ENCODE measurements at places on chromosomes 1 and 21.

- DNase-seq, result no peak
Observed at GRCh38 chr1:110218739-110219138, 8.6 kb downstream of the KCNC4 start.

- DNase-seq, result no peak
Observed at GRCh38 chr1:7334475-7335035, 436.5 kb upstream of the VAMP3 start.

DNA sequence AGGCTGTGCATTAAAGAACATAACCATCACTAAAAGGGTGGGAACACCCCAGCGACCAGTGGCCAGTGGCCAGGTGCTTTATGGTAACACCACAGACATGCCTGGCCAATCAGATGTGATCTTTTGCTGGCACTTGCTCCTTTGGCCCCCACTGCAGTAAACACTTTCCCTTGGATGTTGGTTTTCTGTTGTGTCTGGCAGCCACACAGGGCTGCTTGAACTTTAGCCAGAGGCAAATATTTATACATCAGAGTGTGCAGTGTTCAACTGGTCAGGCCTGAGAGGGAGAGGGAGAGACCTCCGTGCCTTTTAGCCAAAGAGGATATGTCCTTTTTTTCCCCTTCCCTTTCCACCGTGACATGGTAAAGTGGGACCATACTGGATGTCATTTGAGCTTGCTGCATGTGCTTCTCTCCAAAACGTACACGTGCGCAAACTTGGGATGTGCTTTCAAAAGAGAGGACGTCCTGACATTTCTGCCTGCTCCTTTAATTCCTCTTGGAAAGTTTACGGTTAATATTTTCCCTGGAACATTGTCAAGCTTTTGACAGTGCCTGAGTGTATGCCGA lies 101.2 kb downstream of the NFIA start:
- DNase-seq, result no peak

DNA sequence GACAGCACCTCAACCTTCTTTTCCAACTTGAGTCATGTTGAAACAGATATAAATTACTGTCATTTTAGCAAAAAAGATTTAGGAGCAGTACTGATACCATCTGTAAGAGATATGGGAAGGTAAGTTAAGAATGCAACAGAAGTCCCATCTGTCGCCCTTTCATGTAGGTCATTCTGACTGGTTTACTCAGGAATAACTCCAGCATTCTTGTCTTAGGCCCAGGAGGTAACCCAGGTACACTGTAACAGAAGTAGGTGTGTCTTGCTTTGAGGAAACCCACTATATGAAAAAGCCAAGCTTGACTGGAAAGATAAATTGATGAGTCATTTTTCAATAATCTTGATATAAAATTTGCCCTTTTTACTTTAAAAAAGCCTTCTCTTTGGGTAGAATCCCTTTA lies 35.4 kb downstream of the PGM1 start:
- DNase-seq, result no peak

DNA sequence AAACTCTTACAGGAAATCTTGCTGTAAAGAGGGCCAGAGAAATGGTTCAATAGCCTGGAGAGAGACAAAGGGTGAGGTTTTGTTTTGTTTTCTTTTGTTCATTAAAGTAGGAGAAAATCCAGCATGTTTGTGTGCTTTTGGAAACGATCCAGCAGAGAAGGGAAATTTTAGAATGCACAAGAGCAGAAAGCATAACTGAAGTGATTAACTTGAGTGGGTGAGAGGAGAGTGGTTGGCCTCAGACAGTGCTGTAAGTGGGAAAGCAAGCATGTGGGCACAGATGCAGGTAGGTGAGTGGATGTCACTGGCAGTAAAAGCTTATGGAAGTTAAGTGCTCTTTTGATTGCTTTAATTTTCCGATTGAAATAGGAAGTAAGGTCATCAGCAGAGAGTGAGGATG lies 50.2 kb downstream of the EEIG2 start:
- no peak for DNase-seq

- DNase-seq, result no peak
Observed at GRCh38 chr1:225766967-225767633, 10.5 kb upstream of the SRP9 start.

- DNase-seq, result no peak
Observed at GRCh38 chr21:45248893-45249381, 38.8 kb downstream of the POFUT2 start.

- no peak for DNase-seq
Observed at GRCh38 chr1:88673446-88673845, 10.6 kb upstream of the PKN2 start.

Data from stimulated activated CD8-positive, alpha-beta memory T cell treated with anti-CD3 and anti-CD28 coated beads, Interleukin-4, amount 100 ng/mL, for 4 hours (primary cell).